Natural killer cell (primary cell): ENCODE measurements at places on chromosomes 6 and 20.
A peak's percentile ranks its signal among the peaks of the same experiment; 100 is the strongest.

DNA sequence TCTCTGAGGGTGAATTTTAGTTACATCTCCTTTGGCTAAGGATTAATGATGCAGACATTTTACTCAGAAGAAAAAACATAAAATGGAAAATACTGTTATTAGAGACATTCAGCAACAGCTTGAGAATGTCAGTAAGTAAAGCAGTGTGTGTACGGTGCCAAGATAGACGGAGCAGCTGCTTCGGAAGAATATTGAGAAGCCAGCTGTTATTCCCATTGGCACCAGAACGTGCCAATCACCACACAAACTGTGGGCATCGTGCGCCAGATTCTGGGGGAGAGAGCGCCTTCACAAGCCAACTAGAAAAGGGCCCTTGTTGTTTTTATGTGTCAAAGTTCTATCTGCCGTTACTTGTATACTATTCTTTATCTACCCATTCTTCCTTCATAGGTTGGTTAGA, 163.4 kb downstream of the MTFR2 start:
- DNase-seq, result no peak

DNA sequence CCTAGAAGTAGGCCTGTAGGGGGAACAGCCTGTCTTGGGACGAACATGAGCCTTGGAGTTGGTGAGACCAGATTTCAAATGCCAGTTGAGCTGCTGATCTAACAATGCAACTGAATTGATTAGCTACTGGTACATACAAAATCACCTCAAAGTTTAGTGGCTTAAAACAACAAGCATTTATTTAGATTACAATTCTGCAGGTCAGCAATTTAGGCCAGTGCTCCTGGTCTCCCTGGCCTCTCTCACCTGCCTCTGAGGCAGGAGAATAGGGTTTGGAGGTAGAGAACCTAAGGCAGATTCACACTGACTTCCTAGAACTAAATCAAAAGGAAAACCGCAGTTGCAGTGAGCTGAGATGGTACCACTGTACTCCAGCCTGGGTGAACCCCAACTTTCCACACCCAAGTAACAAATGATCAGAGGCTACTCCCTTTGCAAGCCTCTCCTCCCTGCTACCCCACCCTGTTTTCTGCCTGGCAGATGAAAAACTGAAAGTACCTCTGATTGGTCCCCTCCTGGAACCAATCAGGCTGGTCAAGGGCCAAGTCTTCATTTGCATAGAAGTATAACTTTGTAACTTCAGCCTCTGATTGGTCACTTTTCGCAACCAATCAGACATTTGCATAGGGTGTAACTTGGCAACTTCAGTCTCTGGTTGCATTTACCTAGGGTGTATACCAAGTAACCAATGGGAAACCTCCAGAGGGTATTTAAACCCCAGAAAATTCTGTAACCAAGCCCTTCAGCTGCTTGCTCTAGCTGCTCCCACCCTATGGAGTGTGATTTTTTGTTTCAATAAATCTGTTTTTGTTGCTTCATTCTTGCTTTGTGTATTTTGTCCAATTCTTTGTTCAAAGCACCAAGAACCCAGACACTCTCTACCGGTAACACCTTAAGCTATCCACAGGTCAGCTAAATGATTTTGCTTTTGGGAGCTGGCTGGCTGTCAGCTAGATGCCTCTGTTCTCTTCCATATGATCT, 8.1 kb upstream of the UBR2 start:
- DNase-seq, result peak; percentile 56

- no peak for DNase-seq
Observed at GRCh38 chr20:3867802-3868201, 21.2 kb downstream of the MAVS start.

DNA sequence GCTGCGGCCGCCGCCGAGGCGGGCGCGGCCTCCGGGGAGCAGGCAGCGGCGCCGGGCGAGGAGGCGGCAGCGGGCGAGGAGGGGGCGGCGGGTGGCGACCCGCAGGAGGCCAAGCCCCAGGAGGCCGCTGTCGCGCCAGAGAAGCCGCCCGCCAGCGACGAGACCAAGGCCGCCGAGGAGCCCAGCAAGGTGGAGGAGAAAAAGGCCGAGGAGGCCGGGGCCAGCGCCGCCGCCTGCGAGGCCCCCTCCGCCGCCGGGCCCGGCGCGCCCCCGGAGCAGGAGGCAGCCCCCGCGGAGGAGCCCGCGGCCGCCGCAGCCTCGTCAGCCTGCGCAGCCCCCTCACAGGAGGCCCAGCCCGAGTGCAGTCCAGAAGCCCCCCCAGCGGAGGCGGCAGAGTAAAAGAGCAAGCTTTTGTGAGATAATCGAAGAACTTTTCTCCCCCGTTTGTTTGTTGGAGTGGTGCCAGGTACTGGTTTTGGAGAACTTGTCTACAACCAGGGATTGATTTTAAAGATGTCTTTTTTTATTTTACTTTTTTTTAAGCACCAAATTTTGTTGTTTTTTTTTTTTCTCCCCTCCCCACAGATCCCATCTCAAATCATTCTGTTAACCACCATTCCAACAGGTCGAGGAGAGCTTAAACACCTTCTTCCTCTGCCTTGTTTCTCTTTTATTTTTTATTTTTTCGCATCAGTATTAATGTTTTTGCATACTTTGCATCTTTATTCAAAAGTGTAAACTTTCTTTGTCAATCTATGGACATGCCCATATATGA, 3.2 kb downstream of the MARCKS start:
- DNase-seq, result no peak

DNA sequence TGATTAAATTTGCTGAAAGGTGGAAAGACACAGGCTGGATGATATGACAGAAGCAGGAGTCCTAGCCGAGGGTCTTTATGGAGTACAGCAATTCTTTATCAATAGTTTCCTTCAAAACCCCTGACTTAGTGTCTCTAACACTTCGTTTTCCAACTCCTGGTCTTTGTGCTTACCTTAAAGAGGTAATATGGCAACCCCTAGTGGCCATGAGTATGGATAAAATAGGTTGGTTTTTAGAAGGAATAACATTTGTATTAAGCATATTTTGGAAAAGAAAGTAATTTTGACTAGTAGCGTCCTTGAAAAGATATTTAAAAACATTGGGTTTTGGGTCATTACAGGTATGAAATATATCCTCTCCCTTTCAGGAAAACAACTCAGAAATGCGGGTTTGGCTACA, 51.9 kb downstream of the VGLL2 start:
- peak; percentile 8 for DNase-seq

GRCh38 chr20:38222231-38222922, 38.2 kb downstream of the KIAA1755 start:
- DNase-seq, result peak; percentile 64
